ENCODE measurements at places on chromosomes 16 and 17. TPM values are rescaled to one million over a fixed set of nuclear protein-coding genes. Genes with fewer than 3 reads are reported as not detected.

GRCh38 chr16:5059386-5060072, 6.2 kb downstream of the C16orf89 start:
- no peak for DNase-seq

- DNase-seq: no peak
Measured at GRCh38 chr17:15143524-15143923, 121.6 kb downstream of the PMP22 start.

DNA sequence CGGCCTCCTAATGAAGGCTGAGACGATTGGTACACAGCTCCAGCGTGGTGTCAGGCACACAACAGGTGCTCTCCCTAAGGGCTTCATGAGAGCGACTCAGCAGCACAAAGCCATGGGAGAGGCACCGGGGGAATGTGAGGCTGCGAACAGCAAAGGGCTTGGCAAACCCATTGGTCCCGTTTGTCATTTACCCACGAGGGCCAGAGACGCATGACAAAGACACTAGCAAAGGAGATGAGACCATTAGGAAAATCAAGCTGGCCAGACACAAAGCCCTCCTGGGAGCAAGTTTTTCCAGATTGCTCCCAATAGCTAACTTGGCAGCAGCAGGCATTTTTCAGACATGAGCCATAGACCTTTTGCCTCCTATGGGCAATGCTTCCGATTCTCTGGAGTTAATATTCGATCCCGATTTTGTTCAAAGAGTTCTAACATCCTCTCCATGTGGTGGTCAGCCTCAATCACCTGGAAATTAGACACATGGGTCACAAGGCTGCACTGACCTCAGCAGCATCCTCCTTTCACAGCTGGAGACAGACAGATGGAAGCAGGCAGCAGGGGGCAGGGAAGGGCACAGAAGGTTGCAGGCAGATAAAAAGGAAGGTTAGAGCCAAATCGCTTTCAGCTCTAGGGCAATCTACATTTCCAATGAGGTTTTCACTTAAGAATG, 38.2 kb downstream of the TK2 start:
- no peak for DNase-seq

UBALD1 gene
- 26.2 TPM for total RNA-seq

DNA sequence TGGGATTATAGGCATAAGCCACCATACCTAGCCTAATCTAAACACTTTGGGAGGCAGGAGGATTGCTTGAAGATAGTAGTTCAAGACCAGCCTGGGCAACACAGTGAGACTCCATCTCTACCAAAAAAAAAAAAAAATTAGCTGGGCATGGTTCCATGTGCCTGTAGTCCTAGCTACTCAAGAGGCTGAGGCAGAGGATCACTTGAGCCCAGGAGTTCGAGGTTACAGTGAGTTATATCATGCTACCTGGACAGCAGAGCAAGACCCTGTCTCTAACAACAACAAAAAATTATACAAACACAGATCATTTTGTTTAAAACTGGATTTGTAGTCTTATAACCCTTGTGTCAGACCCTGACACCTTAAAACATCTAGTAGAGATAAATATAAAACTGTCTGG, 7.7 kb upstream of the C16orf54 start:
- no peak for DNase-seq

Measured in Right ventricle myocardium inferior (tissue), 1 donor.